NCI-H1436 treated with DMSO at 0.1 percent for 48 hours (cell line): ENCODE measurements at places on chromosomes 13 and 19.

DNA sequence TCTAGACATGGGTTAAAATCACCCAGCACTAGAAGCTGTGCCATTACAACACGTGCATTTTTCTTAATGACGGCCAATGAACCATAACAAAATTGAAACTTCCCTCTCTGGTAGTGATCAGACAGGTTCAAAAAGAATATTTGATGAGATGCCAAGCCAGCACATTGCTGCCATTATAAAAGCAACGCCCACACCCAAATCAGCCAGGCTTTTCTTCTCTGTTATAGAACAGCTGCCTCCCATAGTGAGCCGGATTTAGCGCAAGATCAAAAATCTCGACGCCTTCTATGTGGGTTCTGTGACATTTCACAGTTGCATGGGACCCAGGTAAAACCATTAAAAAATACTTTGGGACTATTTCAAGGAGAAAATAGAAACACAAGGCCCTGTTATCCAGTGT lies 1158.0 kb downstream of the EFNB2 start:
- DNase-seq: no peak

DNA sequence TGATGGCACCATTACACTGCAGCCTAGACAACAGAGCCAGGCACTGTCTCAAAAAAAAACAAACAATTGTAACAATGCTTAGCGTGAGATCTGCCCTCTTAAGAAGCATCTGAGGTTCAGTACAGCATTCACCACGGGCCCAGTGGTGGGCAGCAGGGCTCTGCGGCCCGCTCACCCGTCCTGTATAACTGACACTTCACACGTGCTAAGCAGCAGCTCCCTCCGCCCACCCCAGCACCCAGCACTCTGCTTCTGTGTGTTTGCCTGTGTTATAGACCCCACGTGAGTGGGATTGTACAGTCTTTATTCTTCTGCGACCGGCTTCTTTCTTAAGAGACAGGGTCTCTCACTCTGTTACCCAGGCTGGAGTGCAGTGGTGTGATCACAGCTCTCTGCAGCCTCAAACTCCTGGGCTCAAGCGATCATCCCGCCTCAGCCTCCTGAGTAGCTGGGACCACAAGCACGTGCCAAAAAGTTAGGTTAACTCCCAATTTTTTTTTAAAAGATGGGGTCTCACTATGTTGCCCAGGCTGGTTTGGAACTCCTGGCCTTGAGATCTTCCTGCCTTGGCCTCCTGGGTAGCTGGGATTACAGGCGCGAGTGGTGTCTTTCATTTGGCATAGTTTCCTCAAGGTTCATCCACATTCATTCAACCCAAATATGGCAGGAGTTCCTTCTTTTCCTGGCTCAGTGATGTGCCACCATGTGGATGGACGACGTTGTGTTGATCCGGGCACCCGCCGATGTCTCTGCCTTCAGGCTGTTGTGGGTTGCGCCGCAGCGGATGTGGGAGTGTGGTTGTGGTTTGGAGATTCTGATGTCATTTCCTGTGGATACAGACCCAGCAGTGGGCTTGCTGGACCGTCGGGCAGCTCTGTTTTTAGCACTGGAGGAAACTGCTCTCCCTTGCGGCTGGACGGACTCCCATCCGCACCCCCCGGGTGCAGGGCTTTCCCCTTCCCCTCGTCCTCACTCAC lies 170.0 kb downstream of the KDM4B start:
- DNase-seq: no peak

GRCh38 chr13:26705536-26705935 lies 55.0 kb downstream of the GPR12 start:
- DNase-seq: no peak

- no peak for DNase-seq
Observed at GRCh38 chr19:10894911-10895213, 23.5 kb downstream of the CARM1 start.

- DNase-seq: no peak
Observed at GRCh38 chr13:41582027-41582463, 124.7 kb downstream of the RGCC start.

- DNase-seq: no peak
Observed at GRCh38 chr13:40982772-40983171, 36.3 kb downstream of the ELF1 start.

DNA sequence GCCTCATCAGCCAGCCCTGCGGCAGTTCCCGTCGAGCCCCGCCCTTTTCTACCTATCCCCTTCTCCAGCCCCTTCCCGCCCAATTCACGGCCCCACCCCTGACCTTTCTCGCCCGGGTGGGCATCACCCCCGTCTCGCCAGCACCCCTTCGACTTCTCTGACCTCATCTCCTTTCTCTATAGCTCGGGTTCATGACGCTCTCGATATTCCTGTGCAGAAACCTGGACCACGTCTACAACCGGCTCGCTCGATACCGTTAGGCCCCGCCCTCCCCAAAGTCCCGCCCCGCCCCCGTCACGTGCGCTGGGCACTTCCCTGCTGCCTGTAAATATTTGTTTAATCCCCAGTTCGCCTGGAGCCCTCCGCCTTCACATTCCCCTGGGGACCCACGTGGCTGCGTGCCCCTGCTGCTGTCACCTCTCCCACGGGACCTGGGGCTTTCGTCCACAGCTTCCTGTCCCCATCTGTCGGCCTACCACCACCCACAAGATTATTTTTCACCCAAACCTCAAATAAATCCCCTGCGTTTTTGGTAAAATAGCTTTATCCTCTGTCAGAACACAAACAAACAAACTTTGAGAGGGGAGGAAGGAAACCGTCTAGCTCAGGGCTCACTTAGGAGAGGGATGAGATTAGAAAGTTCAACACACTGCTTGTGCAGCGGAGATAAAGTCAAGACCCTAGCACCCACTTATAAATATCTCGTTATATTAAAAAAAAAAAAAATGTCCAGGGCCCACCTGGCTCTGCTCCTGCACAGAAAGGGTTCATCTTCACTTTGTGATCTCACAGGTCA lies 5.1 kb downstream of the CD37 start:
- DNase-seq: peak; percentile 86

GRCh38 chr13:98484289-98485219 lies 92.4 kb downstream of the STK24 start:
- no peak for DNase-seq

DNA sequence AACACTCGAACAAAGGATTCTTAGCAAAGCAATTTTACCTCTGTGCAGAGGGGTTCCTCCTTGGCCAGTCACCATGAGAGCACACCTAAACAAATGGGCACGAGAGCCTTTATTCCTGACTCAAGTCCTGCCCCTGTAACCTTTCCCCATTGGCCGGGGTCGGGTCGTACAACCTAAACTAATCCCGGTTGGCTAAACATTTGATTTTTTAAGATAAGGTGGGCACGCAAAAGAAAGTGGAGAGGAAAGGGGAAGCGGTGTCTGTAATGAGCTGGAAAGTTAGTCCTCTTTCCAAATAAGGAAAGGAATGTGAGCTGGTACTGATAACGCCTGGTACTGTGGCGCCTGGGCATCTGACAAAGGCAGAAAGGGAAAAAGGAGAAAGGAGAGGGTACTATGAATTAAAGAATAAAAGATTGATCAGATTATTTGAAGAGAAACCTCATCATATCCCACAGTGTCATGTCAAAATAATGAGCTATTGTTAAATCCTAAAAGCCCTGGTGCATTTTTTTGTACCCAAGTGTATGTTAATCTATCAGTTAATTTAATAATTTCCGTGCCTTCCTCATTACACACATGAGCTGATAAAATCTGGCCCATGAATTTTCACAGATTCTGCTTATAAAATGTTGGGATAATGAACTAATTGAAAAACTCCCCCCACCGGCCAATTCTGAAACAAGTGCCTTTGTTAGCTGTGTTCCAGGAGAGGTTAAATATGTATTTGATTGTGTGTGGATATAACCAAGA lies 335.7 kb downstream of the RFC3 start:
- DNase-seq: no peak

DNA sequence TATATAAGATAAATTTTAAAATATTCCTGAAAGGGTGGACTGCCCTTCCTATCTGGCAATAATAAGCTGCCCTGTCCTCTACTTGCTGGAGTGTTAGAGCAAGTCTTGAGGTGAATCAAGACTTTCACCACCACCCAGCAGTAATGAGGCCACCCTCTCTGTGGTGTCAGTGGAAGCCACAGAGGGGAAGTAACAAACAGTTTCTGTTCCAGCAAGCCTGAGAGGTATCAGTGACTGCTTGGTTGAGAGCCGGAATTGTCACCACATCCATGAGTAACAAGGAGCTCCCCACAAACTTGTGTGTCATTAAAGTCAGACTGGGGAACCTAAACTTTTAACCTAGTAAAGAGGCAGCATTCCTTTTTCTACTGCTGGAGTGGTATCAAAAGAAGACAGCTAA lies 532.7 kb upstream of the SPRY2 start:
- DNase-seq: no peak

DNA sequence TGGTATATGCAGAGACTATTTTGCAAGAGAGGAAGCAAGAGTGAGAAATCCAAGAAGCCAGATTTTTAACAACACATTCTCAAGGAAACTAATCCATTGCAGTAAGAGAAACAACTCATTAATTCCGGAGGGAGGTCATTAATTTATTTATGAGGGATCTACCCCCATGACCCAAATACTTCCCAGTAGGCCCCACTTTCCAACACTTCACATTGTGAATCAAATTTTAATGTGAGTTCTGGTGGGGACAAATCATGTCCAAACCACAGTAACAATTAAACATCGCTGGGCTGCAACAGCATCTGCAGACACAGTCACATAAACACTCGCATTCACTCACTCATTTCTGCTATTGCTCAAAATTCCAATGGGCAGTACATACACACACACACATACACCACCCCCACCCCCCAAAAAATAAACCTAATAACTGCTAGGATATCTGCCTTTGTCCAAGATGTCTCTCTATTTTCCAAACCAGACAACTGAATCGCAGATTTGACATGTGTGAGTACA lies 1483.7 kb downstream of the PCDH9 start:
- DNase-seq: no peak

DNA sequence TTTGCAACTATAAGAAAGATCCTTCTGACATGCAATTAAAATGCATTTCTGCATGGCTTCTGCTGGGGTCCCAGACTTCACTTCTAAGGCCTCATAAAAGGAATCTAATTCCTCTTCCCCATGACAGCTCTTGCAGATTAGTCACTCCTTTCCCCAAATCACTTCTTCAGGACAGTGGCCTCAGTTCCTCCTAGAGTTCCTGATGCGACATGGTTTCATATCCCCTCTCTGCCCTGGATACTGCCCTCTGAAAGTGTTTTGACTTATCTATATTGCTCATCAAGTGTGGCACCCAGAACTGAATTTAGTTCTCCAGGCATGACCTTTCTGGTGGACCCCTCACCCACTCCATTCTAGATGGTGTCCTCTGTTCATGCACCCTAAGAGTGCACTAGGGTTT lies 238.1 kb downstream of the FOXO1 start:
- no peak for DNase-seq

DNA sequence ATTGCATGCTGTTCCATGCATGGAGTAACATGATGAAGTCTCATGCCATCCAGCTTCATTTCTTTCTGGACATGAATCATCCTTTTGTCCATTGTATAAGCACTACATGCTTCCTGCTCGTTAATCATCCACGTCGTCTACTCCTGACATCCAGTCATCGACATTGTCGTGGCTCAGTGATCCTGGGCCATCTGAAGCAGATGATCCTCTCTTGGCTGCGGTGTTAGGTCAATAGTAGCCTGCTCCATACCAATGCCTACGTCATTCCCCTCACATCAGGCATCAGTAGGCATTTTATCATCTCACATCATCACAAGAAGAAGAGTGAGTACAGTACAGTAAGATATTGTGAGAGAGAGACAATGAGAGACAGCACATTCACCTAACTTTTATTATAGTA lies 7.9 kb upstream of the MYO16 start:
- no peak for DNase-seq

DNA sequence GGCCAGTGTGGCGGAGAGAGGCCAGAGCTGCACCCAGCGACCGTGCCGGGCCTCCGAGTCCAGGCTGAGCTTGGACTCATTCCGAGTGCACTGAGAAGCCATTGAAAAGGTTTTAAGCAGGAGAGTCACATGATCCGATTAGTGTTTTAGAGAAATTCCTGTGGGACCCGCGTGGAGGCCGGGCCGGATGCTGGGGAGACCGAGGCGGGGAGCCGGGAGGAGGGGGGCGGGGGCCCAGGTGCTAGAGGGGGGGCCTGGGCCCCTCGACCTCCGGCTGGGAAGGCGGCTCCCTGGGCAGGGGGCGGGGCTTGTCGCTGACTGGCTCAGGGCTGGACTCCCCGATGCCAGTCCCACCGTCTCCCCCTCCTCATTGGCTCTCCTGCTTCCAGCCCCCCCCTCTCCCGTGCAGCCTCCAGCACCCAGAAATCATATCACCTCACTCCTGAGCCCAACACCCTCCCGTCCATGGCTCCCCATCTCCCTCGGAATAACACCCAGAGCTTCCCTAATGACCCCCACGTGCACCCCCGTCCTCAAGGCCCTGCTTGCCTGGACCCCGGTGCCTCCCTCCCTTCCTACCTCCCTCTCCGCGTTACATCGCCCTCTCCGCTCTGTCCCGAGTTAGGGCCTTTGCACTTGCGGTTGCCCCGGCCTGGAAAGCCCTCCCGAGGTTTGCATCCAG lies 5.2 kb upstream of the ZNF579 start:
- peak; percentile 94 for DNase-seq

DNA sequence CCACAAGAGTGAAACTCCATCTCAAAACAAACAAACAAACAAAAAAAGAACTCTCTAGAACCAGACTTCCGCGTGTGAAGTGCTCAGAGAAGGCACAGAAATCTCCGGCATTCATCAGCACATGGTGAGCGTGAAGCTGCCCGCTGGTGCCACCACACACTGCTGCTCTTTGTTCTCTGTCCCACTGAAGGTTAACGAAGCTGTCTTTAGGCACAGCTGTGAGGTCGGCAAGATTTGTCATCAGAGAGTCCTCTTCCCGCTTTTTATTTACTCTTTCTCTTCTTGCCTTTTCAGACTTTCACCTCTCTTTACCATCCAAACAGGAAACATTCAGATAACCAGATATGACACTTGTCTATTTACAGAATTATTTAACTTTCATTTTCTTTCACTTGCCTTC lies 115.2 kb upstream of the ARGLU1 start:
- DNase-seq: no peak

GRCh38 chr13:113748101-113748861 lies 10.7 kb upstream of the TMEM255B start:
- DNase-seq: no peak

GRCh38 chr13:108345016-108345415 lies 75.5 kb downstream of the TNFSF13B start:
- DNase-seq: no peak

- no peak for DNase-seq
Observed at GRCh38 chr19:14772467-14772866, 5.9 kb downstream of the ADGRE2 start.

GRCh38 chr13:98307463-98308085 lies 130.5 kb upstream of the RNF113B start:
- no peak for DNase-seq

GRCh38 chr19:39196320-39196719 lies 444 bp upstream of the NCCRP1 start:
- no peak for DNase-seq

- DNase-seq: peak; percentile 14
Observed at GRCh38 chr13:83881917-83882605, at the start of gene SLITRK1. Gene SLITRK1 (minus strand): TSS chr13:83882474. CDS start chr13:83881507, 967 bp downstream.
